ENCODE measurements at places on chromosomes 5 and 9. TPM values are rescaled to one million over a fixed set of nuclear protein-coding genes. Genes with fewer than 3 reads are reported as not detected.
A peak's percentile ranks its signal among the peaks of the same experiment; 100 is the strongest.

- DNase-seq = no peak
Observed at GRCh38 chr5:72172786-72173185, 65.5 kb downstream of the MAP1B start.

- DNase-seq = no peak
Observed at GRCh38 chr5:125536095-125536494, 789.7 kb upstream of the ZNF608 start.

DNA sequence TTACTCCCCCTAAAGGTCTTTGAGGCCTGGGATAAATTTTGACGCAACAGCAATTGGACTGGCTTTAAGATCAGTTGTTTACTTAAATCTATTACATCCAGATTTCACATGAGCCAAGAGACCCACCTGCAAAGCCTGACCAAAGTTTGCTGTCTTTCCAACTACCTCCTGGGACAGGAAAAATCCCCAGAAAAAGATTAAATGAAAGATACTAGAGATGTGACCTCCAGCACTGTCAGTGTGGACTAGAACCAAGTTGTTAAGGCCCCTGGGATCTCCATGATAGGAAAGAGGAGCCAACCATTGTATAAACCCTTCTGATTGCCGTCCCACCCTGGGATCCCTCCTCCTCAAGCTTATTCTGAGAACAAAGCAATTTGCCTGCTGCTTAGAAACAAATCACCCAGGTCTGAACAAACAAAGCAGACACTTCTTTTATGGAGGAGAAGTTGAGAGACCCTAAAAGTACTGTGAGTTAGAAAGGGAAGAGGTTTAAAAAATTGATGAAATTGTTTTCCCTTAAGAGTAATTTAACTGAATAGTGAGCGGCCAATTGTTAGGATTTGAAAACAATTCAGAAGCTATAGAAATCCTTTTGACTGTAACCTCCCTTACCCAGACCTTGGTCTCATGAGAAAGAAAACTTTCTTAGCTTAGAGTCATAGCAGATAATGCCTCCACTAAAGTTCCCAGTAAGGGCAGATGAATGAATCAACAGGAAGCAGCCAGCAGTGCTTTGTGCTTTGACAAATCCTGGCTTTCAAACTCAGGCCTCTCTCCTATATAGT is 255.2 kb downstream of the TMEM167A start:
- no peak for DNase-seq

- DNase-seq = peak; percentile 33
Observed at GRCh38 chr9:71703172-71703872, 65.0 kb downstream of the CEMIP2 start.

GRCh38 chr5:180470361-180470760 is 23.8 kb upstream of the CNOT6 start:
- no peak for DNase-seq

NR6A1 gene
- 7.7 TPM for total RNA-seq

GRCh38 chr5:98514215-98514614 is 259.2 kb upstream of the RGMB start:
- no peak for DNase-seq

TRAF1 gene
- total RNA-seq = 20.4 TPM

DNA sequence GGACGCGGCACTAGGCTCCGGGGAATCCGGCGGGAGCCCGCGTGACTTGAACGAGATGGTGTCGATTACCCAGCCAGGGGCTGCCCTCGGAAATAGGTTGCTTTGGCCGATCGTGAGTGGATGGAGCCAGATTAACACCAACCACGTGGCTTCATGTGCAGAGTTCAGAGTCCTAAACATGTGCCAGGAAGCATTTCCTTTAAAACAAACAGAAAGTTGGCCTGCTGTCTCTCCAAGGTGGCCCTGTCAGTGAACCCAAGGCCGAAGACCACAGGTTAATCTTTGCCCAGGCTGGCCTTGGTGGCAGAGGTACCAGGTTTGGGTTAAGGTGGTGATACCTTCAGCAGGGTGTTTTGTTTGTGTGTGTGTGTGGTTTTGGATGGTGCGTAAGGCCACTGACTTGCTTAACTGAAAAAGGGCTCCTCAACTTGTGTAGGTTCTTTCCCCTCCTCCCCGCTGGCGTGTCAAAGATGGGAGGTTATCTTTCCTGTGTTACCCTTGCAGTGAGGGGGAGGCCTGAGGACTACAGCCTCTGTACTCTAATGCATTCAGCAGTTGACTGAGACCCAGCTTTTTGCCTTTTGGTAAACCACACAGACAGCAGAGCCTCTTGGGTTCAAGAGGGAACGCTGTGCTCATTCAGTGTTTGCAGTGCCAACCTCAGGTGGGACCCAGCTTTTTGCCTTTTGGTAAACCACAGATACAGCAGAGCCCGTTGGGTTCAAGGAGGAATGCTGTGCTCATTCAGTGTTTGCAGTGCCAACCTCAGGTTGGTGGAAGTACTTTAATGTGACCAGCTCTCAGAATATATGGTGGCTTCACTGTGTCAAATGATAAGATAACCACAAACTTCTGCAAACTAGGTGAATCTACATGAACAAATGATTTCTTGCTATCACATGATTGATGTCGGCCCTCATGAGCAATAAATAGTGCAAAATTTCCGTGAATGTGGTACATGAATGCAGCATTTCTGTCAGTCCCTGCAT is 1.4 kb downstream of the IQGAP2 start:
- DNase-seq = no peak

MELK gene
- 0.60 TPM for total RNA-seq

DNA sequence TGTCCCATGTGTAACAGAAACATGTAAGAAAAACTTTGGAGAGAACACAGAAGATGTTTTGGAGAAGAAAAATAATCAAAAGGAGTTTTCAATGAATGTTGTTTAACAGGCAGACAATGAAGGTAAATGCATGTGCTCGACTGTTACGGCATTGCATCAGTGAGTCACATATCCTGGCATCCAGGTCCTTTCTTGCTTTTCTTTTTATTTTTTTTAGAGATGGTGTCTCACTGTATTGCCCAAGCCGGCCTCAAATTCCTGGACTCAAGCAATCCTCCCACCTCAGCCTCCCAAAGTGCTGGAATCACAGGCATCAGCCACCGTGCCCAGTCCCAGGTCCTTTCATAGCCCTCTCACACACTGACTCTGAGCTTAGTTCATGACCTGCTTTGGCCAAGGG is 181.8 kb downstream of the DTWD2 start:
- no peak for DNase-seq

GRCh38 chr5:149528281-149529060 is 22.8 kb downstream of the CSNK1A1 start:
- no peak for DNase-seq

PPP3R2 gene
- not detected for total RNA-seq

DMRT3 gene
- total RNA-seq = 0.30 TPM

CARD19 gene
- total RNA-seq = 93.6 TPM

GRCh38 chr5:124602925-124603650 is 143.4 kb downstream of the ZNF608 start:
- DNase-seq = no peak

GRCh38 chr5:159101685-159102084 is 2.0 kb upstream of the EBF1 start:
- DNase-seq = no peak

SHISAL2B gene
- not detected for total RNA-seq

GCNT4 gene
- total RNA-seq = 0.98 TPM

PHF24 gene
- 0.60 TPM for total RNA-seq

GRCh38 chr5:82295144-82295543 is 17.0 kb upstream of the RPS23 start:
- no peak for DNase-seq

GRCh38 chr9:92964607-92965060 is 17.3 kb downstream of the FGD3 start:
- DNase-seq = no peak

- DNase-seq = no peak
Observed at GRCh38 chr5:96297867-96298266, 135.2 kb downstream of the PCSK1 start.

- DNase-seq = no peak
Observed at GRCh38 chr5:158115468-158115867, 256.5 kb upstream of the CLINT1 start.

DNA sequence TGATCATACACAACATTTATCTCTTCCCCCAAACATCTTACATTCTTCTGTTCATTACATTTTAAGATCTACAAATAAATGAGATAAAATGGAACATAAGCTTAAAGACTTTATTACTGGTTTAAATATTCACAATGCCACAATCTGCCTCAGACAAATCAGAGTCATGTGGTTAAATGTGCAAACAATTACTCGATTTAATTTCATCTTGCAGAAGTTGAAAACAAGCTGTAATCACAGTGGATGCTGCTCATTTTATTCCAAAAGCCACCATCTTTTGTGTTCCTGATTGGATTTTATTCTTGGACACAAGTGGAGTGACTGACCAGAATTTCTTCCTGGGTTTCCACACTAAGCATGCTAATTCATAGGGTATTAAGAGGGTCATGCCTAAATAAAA is 33.2 kb downstream of the SPOCK1 start:
- DNase-seq = no peak

FAM13B gene
- total RNA-seq = 77.1 TPM

- DNase-seq = no peak
Observed at GRCh38 chr9:137634016-137634415, 15.2 kb downstream of the EHMT1 start.

- no peak for DNase-seq
Observed at GRCh38 chr5:170006021-170006420, 25.7 kb upstream of the INSYN2B start.

DNA sequence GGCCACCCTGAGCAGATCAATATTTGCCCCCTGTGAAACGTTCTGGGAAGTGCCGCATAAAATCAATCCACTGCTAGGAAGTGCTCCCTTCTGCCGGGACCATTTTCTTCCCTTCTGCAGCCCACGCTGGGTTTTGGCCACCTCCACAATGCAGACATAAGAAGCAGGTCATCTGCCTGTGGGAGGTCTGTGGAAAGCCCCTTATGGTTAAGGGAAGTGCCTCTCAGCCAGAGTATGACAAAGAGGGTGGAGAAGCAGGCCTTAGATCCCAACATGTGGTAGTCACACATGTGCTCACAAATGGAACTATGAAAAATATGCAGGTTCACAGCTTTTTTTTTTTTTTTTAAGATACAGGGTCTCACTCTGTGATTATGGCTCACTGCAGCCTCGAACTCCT is 82.8 kb downstream of the SLC1A3 start:
- no peak for DNase-seq

DNA sequence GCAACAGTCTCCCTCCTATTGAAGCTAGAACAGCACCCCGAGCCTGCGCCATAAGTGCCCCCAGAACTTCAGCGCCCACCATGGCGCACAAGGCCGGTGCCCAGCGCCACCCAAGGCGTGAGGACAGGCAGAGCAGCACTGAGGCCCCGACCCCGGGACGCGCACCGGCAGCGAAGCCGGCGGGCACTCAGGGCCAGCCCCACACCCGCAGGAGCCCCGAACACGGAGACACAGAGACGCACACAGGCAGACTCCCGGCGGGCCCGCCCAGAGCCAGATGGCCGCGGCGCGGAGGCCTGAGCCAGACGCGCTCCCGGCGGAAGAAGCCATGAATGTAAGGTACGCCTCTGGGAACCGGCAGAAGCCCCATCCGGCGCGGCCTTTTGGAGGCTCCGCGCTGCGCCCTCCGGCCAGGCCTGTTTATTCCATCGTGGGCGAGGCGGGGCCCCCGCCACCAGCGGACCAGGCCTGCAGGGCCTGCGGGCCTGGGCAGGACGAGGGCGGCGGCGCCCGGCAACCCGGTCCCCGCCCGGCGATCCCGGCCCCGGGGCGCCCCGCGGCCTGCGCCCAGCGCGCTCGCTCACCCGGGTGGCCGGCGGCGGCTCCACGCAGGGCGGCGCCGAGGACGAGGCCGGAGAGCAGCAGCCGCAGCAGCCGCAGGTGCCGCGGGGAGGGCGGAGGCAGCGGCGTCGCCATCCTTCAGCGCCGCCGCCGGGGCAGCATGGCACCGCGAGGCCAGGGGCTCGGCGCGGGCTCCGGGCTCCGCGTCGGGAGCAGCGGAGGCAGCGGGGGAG is 486 bp downstream of the NPDC1 start:
- no peak for DNase-seq

UBE2B gene
- total RNA-seq = 71.6 TPM

DNA sequence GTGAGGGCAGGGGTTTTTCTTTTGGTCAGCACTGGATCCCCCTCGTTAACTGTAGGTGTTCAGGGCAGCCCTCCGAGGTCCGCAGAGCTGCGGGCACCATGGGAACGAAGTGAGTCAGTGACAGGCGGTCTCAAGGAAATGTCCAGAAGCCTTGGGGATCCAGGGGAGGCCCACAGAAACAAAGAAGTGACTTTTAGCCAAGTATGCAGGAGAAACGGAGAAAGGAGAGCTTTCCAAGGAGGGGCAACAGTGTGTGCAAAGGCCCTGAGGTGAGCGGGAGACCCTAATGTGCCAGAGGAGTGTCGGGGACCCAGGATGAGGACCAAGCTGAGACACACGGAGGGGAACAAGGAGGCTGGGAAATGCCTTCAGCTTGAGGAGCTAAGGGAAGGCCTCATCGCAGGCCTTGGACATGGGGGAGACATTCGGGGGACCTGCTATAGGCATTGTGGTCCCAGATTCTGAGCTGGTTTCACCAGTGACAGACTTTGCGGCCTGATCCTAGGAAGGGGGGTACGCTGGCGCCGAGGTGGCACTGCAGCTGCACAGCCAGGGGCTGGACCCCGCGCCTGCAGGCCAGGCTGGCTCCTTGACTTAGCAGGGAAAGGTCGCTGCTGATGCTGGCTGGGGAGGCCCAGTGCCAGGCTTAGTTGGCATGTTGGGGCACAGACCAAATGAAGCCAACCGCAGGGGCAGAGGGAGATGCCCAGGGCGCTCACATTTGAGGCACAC is 3.3 kb downstream of the LTC4S start:
- DNase-seq = no peak

LIFR gene
- 208 TPM for total RNA-seq

DNA sequence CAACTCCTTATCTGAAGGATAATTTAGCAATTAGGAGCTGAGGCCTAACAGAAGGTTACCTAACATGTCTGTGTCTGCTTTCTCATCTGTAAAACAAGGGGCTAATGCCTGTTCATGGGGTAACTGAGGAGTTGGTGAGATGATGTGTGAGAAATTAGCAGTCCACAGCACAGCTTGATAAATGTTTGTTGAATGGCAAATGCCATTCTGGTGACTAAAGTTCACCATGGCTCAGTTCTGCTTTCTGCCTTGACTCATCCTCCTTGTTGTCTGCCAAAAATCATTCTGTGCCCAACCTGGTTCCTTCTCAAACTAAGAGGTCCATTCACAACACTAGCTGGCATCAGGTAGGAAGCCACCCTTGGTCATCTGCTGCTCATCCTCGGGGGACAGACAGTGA is 552.0 kb upstream of the KLF4 start:
- DNase-seq = no peak

GRCh38 chr5:32378966-32379365 is 65.6 kb downstream of the ZFR start:
- DNase-seq = no peak

CDH6 gene
- 14.0 TPM for total RNA-seq

- no peak for DNase-seq
Observed at GRCh38 chr5:14407051-14407450, 174.5 kb upstream of the OTULINL start.

NPM1 gene
- 438 TPM for total RNA-seq

GRCh38 chr5:67537439-67538148 is 341.0 kb upstream of the CD180 start:
- DNase-seq = no peak

MEIKIN gene
- not detected for total RNA-seq

- no peak for DNase-seq
Observed at GRCh38 chr9:34891386-34891785, 66.7 kb upstream of the PHF24 start.

Measured in tibial nerve (tissue), 4 donors.